ENCODE measurements at places on chromosomes 2 and 18.

- no peak for DNase-seq
Observed at GRCh38 chr2:186064507-186064906, 325.9 kb downstream of the FSIP2 start.

DNA sequence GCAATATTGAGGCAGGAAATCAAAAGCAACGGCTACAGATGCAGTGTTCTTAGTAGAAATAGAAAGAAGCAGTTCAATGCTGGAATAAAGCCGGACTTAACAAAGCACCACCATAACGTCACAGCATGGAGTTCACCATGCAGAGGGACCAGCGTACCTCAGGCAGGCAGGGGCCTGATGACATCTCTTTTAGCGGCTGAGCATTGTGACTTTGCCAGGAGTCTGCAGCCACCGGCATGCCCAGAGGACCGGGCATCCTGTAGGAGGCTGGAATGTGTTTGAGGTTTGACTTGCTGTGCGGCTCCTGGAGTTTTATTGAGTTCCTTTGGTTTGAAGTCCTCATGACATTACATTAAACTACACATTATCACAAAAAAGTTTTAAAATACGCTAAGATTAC is 139.8 kb downstream of the UXS1 start:
- no peak for DNase-seq

DNA sequence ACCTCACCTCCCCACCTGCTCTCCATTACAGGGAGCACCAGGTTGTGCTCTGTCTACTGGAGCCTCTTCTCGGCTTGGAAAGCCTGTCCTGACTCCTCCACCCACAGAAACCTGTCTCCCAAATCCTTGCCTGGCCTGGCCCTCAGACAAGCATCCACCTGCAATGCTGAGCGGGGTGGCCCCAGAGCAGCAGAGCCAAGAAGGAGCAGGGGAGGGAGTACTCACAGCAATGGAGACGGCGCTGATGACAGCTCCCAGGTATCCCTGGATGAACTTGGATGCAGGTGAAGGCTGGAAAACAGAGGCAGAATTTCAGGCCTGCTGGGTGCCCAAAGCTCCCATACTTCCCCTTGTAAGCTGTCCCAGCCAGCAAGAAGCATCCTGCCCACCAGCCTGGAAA is 72.8 kb downstream of the SFXN5 start:
- no peak for DNase-seq

DNA sequence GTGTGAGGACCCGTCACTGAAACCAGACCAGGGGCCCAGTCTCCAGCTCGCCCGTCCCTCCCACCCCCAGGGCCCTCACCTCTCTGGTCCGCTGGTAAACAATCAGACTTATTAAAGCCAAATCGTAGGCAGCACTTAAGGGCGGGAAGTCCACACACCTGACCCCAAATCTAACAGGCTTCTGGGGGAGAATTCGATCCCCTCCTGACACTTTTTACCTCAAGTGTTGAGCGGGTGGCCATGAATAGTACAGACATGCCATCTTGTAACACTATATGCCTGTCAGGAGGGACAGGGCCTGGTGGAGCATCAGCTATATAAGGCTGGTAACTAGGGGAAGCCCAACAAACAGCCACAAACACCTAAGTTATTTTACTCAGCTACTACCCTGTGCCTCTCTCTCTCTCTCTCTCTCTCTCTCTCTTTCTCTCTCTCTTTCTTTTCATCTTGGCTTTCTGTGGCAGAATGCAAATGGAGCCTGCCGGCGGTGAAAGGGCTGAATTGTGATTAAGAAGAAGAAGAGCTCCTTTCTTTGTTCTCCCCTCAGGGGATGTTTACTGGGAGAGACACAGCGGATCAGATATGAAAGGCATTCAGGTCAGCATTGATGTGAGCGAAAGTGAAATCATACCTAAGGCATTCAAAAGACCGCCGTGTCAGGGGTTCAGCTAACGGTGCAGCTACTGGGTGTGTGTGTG is 9.5 kb downstream of the ZEB2 start:
- DNase-seq = peak; percentile 83

DNA sequence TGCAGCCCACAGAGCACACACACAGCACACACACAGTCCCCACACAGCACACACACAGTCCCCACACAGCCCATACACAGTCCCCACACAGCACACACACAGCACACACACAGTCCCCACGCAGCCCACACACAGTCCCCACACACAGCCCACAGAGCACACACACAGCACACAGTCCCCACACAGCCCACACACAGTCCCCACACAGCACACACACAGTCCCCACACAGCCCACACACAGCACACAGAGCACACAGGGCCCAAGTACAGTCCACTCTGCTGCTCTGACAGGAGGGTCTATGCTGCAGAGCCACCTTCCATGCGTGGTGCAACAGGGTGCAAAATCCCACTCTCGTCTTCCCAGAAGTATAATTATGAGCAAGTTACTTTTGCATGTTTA is 240.5 kb upstream of the SALL3 start:
- DNase-seq = no peak

GRCh38 chr2:62270728-62271127 is 74.8 kb downstream of the B3GNT2 start:
- peak; percentile 10 for DNase-seq

- no peak for DNase-seq
Observed at GRCh38 chr2:28370354-28370753, 22.3 kb upstream of the FOSL2 start.

GRCh38 chr18:54251606-54252390 is 17.5 kb upstream of the POLI start:
- no peak for DNase-seq

DNA sequence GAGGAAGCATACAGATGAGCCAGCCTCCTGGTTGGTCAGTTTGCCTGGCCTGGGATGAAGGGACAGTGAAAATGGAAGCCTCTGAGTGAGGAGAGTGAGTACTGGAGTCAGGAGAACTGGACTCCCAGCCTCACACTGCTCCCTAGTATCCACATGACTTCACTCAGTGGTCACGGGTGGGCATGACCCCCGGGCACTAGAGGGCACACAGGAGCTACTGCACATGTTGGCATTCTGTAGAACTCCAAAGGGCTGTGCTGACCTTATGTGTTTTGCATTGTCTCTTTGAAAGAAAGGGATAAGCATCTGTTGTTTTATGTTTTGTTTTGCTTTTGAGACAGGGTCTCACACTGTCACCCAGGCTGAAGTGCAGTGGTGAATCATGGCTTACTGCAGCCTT is 23.7 kb downstream of the NCAPH start:
- DNase-seq = no peak

DNA sequence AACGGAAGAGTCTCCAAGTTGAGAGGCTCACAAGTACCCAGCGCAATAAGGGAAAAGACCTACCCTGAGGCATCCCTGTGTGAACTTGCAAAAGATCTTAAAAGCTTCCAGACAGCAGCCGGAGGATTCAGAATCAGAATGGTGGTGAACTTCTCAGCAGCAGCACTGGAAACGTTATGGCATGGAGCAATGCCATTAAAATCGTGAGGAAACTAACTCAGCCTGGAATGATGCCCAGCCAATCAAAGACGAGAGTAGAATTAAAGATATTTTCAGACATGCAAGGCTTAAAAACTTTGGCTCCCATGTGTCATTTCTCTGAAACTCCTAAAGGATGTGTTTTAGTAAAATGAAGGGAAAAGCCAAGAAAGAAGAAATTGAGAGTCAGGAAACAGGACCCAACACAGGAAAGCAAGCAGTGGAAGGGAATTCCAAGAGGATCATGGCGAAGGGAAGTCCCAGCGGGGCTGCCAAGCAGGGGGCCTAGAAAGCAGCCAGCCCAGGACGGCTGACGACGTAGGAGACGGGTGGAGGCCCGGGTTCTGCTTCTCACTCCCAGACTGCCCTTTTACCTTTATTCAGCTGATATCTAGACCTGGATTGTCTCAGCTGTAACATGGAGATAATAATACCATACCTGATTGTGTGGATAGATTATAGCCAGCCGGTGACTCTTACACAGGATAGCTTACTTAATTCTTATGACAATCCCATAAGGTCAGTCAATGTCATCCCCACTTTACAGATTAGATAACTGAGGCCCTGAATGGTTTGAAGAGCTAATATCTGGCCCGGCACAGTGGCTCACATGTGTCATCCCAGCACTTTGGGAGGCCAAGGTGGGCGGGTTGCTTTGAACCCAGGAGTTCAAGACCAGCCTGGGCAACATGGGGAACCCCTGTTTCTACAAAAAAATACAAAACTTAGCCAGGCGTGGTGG is 92.8 kb downstream of the ASAP2 start:
- DNase-seq = no peak

GRCh38 chr18:74534150-74534969 is at the start of gene CNDP1:
Gene CNDP1 (plus strand): TSS chr18:74534500. CDS start chr18:74534668, 168 bp downstream.
- no peak for DNase-seq

- no peak for DNase-seq
Observed at GRCh38 chr18:7604361-7604760, 37.2 kb downstream of the PTPRM start.

DNA sequence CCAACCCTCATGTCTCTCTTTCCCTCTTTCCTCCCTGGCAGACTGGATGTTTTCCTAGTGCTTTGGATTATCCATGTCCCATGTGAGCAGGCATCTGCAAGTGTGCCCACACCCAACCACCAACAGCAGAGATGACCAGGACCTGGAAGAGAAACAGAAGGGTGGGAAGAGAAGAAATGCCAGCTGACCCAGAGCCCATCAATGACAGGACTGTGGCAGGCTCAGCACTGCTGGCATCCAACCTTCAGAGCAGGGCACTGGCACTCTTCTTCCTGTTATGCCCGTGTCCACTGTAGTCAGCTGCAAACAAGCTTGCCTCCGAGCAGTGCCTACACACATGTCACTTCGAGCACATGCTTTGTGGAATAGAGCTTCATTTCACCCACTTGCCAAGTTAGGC is 121.1 kb downstream of the TANC1 start:
- no peak for DNase-seq

- peak; percentile 65 for DNase-seq
Observed at GRCh38 chr2:74835831-74836674, 2.1 kb downstream of the HK2 start.

DNA sequence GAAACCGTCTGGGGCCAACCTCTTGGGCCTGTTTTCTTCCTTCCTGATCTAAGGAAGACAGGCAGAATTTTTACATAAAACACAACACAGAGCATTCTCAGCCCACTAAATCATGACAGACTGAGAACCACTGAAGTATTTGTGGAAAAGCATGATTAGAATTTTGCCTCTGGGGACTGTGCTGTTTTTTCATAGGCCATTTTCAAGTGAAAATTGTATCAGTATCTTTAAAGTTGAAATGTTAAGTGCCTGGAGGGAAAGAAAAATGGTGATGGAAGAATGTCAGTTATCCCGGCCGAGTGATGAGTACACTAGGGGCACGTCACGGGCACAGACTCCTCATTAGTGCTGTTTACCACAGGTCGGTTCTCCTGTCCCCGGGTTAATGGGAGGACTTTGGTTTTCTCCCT is 36.9 kb downstream of the EHD3 start:
- DNase-seq = peak; percentile 55

- DNase-seq = peak; percentile 46
Observed at GRCh38 chr18:3294435-3295080, 32.6 kb downstream of the MYL12B start.

DNA sequence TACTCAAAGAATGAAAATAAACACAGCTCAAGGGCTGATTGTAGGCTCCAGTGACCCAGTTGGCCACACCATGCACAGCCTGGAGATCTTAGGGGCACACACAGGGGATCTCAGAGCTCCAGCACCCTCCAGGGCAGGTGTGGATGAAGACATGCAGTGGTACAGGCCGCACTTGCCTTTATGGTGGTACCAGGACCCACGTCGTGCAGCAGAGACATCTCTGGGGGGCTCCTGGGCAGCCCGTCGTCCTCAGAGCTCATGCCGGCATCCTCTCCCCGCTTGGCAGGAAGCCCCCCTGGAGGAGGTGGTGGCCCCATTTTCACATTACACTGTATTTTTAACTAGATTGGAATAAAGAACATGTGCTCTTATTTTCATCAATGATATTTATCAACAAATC is 101.2 kb upstream of the MGAT4A start:
- DNase-seq = no peak

- no peak for DNase-seq
Observed at GRCh38 chr2:220811115-220811514, 761.0 kb downstream of the EPHA4 start.

- DNase-seq = no peak
Observed at GRCh38 chr2:226608451-226608850, 191.2 kb downstream of the IRS1 start.

GRCh38 chr2:62452701-62453454 is 53.1 kb downstream of the TMEM17 start:
- DNase-seq = no peak

- no peak for DNase-seq
Observed at GRCh38 chr2:151138507-151138906, 123.2 kb downstream of the RBM43 start.

GRCh38 chr2:7724336-7724735 is 807.1 kb downstream of the RNF144A start:
- no peak for DNase-seq

DNA sequence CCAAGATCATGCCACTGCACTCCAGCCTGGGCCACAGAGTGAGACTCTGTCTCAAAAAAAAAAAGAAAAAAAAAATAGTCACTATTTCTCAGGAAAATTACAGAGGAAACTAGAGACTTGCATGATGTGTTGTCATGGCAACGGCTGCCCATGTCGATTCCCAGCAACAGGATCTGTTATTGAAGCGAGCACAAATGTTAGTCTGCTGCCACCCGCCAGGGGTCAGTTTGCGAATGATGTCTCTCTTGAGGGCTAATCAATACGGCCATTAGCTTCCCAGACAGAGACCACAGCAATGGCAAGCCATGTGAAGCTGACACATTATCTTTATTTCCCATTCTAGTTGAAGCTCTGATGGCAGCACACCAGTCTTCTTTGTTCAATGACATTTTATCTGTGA is 32.4 kb upstream of the ACYP2 start:
- DNase-seq = peak; percentile 7

DNA sequence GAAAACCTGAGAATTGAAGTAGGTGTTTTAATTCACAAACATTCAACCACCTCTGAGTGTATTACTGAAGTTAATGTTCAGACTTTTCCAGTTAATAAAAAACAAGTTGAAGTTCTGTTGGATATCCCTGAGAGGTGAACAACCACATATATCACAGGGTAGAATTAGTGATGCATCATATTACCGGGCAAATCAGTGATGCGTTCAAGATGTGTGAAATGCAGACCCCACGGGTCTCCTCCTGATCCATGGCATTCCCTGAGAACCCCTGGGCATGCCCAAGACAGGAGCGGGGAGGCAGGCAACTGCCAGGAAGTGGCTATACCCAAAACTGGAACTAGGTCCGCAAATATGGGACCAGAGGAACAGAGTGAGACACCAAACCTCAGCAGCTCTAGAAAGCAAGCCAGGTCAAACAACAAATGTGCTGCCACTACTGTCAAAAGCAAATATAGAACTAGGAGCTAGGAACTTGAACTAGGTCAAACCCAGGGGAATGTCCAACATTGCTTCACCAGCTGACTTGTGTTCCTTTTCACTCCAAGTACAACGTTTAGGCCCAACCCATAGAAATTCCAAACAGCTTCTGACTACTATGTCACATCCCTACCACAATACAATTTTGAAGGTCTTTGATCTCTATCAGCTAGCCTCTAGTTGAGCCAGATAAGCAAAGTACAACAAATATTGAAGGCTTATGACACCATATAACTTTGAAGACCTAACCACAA is 20.2 kb downstream of the PSTPIP2 start:
- peak; percentile 85 for DNase-seq

Measured in mesenchymal stem cell (in vitro differentiated cells and primary cell).